ENCODE measurements at places on chromosomes 7 and 10.

DNA sequence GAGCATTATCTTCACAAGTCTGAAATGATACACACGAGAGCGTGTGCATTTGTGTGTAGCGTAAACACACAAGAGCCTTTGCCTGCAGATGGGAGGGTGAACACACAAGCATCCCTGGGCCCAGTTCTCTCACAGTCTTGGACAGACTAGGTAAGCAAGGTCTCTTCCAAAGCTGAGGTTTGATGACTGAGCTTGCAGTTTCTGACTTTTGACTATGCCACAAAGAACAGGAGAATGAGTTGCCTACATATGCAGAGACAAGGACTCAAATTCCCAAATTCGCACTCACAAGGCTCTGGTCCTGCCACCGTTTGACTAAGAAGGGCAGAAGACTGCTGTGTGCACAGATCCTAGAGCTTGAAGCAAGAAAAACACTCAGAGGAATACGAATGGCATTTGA lies 55.8 kb downstream of the FAM53B start:
- no peak for DNase-seq

DNA sequence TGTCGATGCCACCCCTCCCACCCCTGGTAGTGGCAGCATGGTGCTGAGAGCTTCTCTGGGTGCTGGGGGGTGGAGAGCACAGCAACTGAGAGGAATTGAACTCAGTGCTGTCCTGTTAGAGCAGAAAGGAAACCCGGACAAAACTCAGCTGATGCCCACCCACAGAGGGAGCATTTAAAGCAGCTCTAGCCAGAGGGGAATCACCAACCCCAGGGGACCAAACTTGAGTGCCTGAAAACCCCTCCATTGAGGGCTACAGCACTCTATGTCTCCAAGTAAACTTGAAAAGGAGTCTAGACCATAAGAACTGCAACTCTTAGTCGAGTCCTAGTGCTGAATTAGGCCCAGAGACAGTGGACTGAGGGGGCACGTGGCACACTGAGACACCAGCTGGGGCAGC lies 16.8 kb upstream of the FOXI2 start:
- DNase-seq: no peak

- DNase-seq: no peak
Observed at GRCh38 chr10:22779331-22780019, 65.1 kb upstream of the PIP4K2A start.

- DNase-seq: no peak
Observed at GRCh38 chr10:92972066-92972870, 88.3 kb upstream of the CYP26C1 start.

GRCh38 chr7:131493581-131493980 lies 62.8 kb downstream of the PODXL start:
- DNase-seq: no peak

DNA sequence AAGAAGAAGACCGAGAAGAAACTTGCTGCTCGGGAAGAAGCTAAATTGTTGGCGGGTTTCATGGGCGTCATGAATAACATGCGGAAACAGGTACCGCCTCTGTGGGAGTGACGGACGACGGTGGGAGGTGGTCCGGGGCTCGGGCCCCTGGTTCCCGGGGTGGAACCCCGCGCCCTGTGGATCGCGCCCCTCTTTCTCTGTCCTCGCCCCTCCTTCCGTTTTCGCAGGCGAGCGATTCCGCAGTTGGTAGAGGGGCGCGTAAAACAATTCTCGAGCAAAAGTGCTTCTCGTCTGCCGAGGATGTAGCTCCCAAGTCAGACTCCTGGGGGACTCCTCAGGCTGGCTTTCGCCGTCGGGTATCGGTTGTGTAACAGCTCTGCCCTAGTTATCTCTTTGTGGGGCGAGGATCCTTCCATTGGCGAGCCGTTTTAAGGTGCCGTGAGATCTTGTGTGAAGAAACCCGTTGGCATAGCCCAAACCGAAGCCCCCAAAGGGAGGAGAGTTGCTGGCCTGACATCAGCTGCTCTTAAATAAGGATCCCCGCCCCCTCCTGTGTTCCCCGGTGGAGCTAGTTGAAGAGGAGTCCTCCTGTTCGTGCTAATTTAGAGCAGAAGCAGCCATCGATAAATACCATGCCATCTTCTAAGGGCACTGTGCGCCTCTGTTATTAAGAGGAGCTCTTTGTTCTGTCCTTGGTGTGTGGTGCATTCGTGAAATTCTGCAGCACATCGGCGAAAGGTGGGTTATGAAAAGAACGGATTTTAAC lies 655 bp downstream of the KLHL7 start:
- peak; percentile 6 for DNase-seq

DNA sequence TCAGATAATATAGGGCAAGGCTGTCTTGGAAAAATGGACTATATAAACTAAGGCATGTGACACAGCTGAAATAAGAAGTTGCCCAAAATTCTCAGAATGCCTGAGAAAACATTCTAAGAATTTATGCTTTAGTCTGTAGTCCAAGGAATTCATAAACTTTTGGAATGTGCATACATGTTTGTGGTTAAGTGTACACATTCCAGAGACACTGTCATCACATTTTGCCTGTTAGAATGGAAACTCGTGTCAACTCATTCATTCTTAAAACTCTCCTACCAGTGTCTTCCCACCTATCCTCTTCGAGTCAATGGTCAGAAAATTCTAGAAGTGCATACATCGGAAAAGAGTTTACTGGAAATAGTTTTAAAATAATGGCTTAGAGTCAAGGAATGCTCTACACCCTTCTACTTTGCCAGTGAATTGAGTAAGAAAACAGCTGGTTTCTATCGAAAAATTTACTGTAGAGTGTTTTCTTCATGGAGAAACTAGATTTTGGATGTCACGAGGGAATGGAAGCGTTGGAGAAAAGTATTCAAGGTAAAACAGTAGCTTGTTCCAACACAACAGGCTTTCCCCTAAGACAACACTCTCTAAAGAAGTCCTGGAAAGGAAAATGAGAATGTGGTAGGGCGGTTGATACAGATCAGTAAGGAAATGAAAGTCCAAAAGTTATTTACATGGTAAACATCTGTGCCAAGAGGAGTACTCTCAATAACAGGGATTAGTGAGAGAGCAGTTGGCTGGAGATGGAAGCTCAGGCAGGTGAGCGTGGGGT lies 1177.6 kb upstream of the C7orf33 start:
- no peak for DNase-seq

DNA sequence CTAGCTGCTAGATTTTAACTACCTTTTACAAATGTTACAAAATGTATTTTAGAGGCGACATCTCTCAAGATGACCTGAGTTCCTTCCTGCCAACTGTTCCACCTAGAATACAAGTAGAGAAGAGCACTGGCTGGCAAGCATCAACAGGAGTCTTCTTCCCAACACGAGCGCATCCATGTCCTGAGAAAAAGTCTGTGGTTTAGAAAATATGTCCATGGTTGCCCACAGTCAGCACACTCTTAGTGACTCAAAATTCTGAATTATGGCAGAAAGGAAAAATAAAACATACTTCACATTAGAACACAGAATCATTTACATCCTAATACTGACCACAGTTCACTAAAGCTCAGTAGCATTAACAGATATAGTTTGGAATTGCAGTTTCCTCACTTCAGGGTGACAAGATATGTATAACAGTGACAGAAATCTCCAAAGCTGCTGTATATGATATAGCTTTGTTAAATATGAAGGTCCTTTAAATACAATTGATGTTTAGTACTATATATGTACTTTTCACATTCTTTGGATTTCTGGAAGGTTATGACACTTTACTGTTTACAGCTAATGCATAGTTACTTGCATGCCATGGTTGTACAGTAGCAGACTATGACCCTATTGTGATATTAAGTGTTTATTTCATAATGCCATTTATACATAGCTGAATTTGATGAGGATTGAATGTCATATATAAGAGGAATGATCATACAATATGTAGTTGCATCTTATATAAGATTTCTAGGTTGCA lies 327.1 kb downstream of the GFRA1 start:
- DNase-seq: no peak

DNA sequence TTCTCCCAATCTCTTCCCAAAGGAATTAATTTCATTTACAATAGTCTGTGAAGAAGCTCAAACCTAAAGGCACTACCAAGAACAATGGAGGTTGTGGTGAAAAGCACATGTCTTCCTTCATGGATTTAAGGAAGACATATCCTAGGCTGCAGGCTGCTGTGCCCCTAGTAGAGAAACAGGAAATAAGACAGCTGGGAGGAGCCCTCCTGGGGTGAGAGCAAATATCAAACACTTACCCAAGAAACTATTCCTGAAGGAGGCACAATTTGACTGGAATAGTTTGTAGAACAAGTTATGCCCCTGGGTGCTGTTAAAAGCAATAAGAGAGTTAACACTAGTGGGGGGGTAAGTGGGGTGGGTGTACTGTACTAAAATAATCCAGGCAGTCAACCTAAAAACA lies 30.1 kb downstream of the PDZD8 start:
- no peak for DNase-seq

Data from stimulated activated CD4-positive, alpha-beta T cell treated with anti-CD3 and anti-CD28 coated beads, TNF-alpha, amount 100 ng/mL, for 24 hours (primary cell).